ENCODE measurements at places on chromosomes 4 and X.

DNA sequence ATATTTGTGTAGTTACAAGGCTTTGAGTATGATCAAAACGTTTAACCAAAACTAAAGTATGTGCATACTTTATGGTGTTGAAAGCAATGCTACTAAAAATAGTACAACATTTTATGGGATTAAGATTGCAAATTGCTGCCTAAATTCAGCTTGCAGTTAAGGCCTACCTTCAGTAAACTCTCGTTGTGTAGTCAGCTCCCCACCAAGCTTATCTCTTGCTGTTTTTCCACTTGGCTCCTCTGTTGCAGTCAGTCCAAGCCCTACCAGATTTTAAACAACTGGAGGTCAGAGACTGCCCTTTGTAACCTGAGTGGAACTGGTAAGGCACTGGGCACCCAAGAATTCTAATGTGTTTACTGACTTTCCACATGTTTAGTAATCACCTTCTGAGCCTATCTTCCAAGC, 25.7 kb downstream of the AFF1 start:
- DNase-seq = no peak

DNA sequence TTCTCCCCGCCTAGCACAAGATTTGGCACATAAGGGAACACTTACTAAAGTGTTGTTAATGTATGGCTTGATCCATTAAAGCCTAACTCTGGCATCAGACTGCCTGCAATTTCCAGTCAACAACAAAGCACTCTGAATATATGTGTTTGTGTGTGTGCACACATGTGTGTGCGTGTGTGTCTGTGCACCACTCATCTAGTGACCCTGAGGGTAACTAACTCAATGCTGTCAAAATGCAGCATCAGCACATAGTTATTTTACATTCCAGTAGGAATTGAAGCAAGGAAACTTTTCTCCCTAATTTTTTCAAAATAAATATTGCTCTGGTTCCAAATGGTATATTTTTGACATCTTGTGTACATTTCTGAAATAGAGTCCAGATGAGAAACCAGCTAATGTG, 94.4 kb downstream of the SHROOM4 start:
- DNase-seq = no peak

DNA sequence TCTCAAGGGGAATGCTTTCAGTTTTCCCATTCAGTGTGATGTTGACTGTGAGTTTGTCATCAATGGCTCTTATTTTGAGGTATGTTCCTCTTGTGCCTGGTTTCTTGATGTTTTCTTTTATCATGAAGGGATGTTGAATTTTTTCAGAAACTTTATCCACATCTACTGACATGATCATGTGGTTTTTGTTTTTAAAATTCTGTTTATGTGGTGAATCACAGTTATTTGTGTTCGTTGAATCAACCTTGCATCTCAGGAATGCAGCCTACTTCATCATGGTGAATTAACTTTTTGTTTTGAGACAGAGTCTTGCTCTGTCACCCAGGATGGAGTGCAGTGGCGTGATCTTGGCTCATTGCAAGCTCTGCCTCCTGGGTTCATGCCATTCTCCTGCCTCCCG, 263.1 kb upstream of the KLF3 start:
- DNase-seq = no peak

DNA sequence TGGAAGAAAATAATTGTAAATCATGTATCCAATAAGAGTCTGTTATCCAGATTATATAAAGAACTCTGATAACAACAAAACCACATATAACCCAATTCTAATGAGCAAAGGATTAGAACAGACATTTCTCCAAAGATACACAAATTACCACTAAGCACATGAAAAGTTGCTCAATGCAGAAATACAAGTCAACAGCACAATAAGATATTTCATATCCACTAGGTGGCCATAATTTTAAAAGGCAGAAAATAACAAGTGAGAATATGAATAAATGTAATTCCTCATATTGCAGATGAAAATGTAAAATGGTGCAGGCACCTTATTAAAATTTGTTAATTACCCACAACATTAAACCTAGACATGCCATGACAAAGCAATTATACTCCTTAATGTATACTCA, 73.9 kb upstream of the ZCCHC13 start:
- no peak for DNase-seq

GRCh38 chrX:23008431-23009099, 8.8 kb downstream of the DDX53 start:
- no peak for DNase-seq
